ENCODE measurements at places on chromosomes 1 and 21.

- no peak for DNase-seq
These were observed 214.7 kb upstream of the PTGFR start for GRCh38 chr1:78275906-78276685.

- no peak for DNase-seq
These were observed 1.6 kb upstream of the EVA1C start for GRCh38 chr21:32410916-32411315.

GRCh38 chr1:240824238-240824637 is 212.3 kb upstream of the GREM2 start:
- DNase-seq, result no peak

- no peak for DNase-seq
These were observed 4.5 kb upstream of the LRRC52 start for GRCh38 chr1:165539306-165539705.

DNA sequence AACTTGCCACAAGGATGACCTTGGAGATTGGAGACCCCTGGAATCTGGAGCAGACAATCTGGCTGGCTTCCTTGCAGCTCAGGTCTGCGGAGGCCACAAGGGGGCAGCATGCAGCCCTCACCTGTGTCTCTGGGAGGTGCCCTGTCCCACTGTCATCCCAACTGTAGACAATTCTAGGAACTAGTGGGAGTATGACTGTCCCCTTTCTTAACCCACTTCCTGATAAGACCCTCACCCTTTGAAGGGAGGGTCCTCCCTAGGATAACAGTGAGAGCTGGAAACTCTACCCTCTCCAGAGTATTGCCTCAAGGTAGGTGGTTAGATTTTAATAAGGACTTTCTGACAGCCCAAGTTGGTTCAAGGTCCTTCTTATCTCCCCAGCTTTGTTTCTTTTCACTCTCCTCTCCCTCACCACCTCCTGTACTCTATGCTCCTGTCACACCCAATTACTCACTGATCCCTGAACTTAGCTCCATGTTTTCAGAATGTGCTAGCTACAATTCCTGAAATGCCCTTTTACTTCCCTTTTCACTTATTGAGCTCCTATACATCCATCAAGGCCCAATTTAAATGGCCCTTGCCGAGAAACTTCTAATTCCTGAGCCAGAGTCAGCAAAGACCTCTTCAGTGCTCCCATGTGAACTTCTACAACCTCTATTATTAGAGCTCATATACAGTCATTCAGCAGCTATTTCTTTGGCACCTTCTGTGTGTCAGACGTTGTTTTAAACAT is 9.2 kb upstream of the KCNQ4 start:
- DNase-seq, result peak; percentile 77

- DNase-seq, result no peak
These were observed 28.1 kb upstream of the TXLNA start for GRCh38 chr1:32151319-32151787.

Measured in HuH-7 (cell line).